ENCODE measurements at places on chromosomes 2 and 18.
A peak's percentile ranks its signal among the peaks of the same experiment; 100 is the strongest.

- no peak for DNase-seq
Measured at GRCh38 chr18:54871231-54871630, 43.0 kb downstream of the RAB27B start.

- no peak for DNase-seq
Measured at GRCh38 chr2:112290088-112290487, 14.7 kb downstream of the ZC3H6 start.

GRCh38 chr2:216194561-216194960 lies 85.4 kb downstream of the XRCC5 start:
- DNase-seq: no peak

- peak; percentile 81 for DNase-seq
Measured at GRCh38 chr2:86249579-86250391, 50.5 kb downstream of the MRPL35 start.

GRCh38 chr18:54702686-54703085 lies 111.6 kb downstream of the DYNAP start:
- DNase-seq: no peak

- no peak for DNase-seq
Measured at GRCh38 chr2:161373942-161374341, 42.2 kb upstream of the TBR1 start.
